ENCODE measurements at places on chromosomes 2 and 18.

- no peak for DNase-seq
Observed at GRCh38 chr2:153106802-153107477, 371.6 kb downstream of the RPRM start.

DNA sequence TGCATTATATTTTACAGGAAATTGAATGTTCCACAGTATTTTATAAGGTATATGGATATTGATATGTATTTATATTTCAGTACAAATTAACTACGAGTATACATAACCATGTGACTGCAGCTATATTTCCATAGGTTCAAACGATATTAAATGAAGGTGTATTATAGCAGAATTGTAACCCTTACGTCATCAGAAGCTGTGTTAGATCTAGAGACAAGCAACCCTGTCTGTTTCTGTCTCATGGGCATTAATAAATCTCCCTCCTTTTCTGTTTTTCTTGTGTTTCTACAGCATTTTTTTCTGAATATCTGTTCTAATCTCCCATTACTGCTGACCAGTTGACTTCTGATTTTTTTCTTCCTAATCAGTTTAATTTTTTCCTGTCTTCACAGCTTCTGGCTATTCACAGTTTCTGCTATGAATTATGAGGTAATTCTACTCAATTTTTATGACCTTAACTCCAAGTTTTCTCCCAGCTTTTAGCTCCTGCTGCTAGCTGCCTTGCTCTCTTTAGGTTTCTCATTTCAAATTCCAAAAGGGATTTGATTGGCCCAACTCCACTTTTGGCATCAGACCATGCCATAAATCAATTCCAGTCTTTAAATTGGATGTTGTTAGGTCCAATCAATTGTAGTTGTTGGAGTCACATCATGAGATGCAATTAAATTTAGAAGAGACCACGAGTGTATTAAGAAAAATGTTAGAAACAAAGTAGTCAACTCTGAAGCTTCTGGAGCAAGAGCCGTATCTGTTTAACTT, 277.5 kb upstream of the ZSWIM2 start:
- DNase-seq, result no peak

DNA sequence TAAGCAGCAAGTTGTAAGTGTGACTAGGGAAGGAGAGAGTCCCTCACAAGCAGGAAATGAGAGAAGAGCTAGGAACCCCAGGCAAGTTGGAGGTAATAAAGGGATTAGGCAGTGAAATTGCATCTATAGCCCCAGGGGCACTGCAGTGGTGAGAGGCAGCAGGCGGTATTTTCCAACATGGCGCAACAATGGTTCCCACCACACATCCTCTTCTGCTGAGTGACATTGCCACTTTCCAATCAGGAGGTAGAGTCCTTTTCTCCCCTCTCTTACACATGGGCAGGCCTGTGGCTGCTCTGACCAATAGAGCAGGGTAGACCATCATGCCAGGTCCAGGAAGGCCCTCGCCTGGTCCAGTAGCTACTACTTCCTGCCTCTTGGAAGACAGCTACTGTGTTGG, 86.6 kb downstream of the DNER start:
- DNase-seq, result no peak

- DNase-seq, result no peak
Observed at GRCh38 chr2:229873123-229873581, 48.7 kb downstream of the TRIP12 start.

DNA sequence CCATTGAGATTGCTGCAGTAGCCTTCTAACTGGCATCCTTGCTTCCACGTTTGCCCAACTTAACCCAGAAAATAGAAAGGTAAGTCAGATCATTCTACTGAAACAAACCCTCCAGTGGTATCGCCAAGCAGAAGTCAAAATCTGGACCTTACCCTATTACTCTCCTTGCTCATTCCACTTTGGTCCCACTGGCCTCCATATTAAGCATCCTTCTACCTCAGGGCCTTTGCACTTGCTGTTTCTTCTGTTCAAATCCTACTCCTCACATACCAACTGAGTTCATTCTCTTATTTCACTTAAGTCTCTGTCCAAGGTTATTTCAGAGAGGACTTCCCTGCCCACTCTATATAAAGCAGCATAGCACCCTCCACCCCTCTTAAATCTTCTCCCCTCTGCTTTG, 84.5 kb downstream of the SPRED2 start:
- no peak for DNase-seq

- DNase-seq, result no peak
Observed at GRCh38 chr2:1414121-1414520, 858 bp downstream of the TPO start.

DNA sequence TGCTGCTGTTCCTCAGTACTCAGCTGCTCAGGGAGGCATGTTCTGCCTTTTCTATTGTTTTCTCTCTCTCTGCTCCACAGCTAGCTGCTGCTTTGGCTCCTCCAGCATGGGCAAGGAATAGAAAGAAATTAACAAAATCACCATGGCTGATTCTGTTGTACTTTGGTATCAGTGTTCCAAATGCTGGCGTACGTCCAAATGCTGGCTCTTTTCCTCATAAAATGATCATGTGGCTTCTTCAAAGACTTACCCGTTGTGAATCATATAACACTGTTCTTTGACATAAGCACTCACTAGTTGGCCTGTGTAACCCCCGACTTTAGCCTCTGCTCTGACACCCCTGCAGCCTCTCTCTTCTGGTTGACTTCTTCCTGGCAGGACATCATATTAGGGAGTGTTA, 547.6 kb downstream of the CPS1 start:
- DNase-seq, result no peak

DNA sequence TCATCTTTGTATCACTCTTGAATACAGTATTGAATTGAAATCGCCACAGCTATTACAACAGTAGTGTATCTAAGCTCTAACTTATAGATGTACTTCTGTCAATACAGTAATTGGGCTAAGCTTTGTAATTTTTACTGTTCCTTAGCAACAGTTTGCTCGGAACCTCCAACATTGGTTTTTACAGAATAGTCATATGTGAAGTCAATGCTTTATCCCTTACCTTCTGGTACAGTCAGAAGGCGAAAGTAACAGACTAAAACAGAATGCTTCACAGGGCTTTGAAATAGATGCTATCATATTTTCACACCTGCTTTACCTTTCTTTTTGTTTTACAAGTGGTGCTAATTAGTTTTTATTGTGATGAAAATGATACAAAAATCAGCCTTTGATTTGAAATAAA, 46.9 kb upstream of the CYP20A1 start:
- no peak for DNase-seq

DNA sequence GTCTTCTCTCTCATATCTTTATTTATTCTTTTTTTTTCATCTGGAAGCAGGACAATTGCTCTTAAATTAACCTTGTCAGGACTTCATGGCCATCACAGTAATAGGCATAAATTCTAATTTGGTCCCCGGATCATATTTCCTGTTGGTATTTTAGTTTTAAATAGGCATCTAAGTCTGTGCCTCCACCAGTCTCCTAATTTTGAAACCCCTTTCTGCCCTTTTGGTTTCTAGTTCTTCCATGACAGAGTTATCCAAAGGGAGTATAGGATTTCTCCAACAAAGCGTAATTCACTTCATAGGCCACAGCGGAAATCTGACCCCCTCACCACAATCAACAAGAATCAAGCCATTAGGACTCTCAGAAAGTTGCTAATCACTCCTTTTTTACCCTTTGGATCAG, 3.8 kb downstream of the EPHA4 start:
- DNase-seq, result no peak

DNA sequence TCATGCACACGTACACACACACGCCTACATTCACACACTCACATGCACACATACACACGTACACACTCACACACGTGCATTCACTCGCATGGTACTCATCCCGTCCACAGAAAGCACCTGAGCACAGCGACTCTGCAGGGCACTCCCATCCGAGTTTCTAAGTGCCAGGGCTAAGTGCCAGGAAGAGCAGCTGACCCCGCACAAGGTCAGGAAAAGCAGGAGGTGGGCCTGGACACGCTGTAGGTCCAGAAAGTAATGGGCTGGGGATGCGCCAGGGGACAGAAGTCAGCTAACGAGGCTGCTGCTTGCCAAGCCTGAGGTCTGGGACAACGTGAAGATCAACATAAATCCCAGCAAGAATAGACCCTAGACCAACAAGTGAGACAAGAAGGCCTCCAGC, 15.8 kb downstream of the ADI1 start:
- no peak for DNase-seq

DNA sequence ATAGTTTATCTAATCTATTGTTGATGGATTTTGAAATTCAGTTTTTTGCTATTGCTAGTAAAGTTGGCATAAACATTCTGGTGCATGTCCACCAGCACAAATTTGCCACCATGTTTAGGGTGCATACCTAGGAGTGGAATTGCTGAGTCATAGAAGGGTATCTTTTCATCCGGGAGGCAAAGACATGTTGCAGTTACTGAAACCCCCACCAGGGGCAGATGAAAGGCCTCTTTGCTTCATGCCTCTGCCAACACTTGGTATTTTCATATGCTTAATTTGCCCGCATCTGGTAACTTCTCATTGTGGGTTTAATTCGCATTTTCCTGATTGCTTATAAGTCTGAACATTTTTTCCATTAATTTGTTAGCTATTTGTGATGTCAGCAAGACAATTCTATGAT, 8.2 kb downstream of the DCC start:
- DNase-seq, result no peak

GRCh38 chr2:38597115-38597514, 5.6 kb downstream of the HNRNPLL start:
- DNase-seq, result no peak

DNA sequence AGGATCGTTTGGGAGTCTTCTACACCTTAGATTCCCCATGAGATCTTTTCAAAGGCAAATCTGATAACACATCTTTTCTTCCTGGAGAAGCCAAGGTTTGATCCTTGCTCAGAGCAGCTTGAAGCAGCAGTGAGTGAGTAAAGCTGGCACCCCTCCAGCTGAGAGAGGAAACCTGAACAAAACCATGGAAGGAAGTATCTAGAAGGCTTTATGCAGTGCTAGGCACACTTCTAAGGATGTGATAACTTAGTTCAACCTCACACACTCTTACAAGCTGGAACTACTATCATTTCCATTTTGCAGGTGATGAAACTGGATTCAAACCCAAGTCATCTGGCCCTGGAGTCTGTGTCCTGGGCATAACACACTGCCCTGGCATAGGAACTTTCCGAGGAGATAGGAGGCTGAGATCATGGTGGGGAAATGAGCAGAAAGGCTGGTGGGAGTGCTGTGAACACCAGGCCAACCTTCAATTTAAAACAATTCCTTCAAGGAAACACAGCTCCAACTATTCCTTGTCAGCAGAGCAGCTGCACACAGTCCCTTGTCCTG, 71.2 kb downstream of the CTAGE1 start:
- no peak for DNase-seq

DNA sequence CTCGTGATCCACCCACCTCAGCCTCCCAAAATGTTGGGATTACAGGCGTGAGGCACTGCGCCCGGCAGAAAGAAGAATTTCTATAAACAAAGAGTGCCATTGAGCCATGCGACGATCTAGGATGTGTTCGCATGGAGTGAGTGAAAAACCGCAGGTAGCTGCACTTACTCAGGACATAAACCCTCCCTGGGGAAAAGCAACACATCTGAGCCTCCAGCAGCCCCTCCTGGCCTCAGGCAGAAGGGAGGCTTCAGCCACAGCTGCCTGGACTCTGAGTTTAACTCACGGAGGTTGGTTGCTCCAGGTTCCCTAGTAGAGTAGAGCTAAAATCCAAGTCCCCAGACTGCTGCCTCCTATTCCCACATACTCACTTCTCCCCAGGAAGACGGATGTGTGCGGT, 11.3 kb upstream of the STK25 start:
- no peak for DNase-seq

GRCh38 chr2:237479747-237480146, 7.3 kb upstream of the MLPH start:
- DNase-seq, result no peak

- no peak for DNase-seq
Observed at GRCh38 chr2:136027112-136027511, 41.7 kb upstream of the DARS1 start.

DNA sequence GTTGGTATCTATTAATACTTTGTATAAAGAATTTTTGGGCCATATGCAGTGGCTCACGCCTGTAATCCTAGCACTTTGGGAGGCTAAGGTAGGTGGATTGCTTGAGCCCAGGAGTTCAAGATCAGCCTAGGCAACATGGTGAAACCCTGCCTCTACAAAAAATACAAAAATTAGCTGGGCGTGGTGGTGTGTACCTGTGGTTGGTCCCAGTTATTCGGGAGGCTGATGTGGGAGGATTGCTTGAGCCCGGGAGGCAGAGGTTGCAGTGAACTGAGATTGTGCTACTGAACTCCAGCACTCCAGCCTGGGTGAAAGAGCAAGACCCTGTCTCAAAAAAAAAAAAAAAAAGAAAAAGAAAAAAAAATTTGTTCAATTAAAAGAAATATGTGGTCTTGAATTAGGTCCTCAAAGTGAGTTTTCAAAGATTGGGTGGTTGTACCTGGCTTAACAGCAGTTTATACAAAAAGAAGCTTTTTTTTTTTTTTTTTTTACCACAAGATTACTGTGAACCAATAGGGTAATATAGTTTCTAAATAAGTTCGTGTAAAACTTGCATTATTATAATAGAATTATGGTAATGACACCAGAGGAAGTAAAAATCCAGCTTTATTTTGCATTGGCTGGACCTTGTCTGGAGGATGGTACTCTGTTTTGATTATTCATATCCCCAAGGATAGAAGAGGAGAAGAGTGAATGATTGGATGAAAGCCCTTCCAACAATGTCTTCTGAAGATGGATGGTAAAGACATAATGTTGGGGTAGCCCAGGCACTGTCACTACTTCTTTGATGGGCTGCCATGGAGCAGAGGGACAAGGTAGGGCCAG, 210.3 kb downstream of the MYCN start:
- DNase-seq, result no peak

- no peak for DNase-seq
Observed at GRCh38 chr2:88226754-88227153, 56.6 kb downstream of the THNSL2 start.

- DNase-seq, result no peak
Observed at GRCh38 chr2:26716340-26716739, 23.8 kb downstream of the KCNK3 start.

DNA sequence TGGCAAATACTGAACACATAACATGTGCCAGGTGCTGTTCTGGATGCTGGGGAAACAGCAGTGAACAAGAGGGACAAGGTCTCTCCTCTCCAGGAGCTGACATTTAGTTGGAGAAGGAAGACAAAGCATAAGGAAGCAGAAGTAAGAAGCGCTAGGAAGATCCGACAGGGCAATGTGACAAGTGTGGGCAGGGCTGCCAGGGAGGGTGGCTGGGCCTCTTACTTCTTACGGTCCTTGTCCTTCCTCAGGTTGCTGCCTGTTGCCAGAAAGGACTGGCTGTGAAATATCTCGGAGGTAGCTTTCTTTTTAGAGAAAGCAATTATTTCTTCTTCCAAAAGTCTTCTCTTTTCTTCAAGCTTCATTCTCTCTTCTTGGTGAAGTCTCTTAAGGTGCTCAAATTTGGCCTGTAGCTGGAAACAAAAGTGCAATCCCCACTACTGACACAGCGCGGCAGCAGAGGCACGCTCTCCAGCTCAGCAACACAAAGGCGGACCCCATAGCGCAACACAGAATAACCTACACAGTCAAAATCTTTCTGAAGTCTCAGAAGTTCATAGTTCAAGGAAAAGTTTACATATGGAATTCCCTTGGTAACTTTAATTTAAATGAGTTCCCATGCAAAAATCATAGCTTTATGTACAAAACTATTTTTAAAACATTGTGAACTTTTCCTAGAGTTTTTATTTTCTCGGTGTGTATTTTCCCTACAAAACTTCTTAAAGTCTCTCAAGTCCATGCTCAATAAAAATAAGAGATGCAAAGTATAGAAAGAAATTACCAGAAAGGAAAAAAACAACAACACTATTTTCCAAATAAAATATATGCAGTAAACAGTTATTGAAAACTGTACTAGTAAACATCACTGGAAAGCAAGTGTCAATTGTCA, 67.7 kb downstream of the SEPTIN10 start:
- peak; percentile 69 for DNase-seq

GRCh38 chr2:230998882-230999281, 3.0 kb downstream of the SPATA3 start:
- no peak for DNase-seq

Measured in activated CD4-positive, CD25-positive, alpha-beta regulatory T cell treated with anti-CD3 and anti-CD28 coated beads, Interleukin-2, amount 50 U/mL, for 72 hours (primary cell).